ENCODE measurements at places on chromosomes 6 and 20.
A peak's percentile ranks its signal among the peaks of the same experiment; 100 is the strongest.

GRCh38 chr6:9346923-9347322 lies 911.6 kb upstream of the SLC35B3 start:
- no peak for DNase-seq

DNA sequence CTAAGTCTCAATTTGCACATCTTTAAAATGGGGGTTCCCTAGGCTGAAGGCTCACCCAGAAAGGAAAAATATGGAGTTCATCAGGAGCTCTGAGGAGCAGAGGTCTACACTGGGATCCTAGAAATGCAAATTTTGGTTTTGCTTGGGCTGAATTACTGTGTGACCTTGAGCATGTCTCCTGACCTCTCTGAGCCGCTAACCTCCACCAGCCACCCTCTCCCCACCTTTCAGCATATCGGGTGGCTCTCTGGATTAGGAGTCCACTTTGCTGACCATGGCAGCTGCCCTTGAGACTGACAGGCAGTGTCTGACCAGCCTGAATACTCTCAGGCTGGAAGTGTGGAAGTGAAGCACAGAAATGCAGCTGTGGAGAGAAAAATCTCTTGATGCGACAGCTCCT lies 165.9 kb upstream of the LRFN2 start:
- no peak for DNase-seq

- DNase-seq: no peak
These were observed 75.6 kb downstream of the NCOA3 start for GRCh38 chr20:47577314-47577713.

DNA sequence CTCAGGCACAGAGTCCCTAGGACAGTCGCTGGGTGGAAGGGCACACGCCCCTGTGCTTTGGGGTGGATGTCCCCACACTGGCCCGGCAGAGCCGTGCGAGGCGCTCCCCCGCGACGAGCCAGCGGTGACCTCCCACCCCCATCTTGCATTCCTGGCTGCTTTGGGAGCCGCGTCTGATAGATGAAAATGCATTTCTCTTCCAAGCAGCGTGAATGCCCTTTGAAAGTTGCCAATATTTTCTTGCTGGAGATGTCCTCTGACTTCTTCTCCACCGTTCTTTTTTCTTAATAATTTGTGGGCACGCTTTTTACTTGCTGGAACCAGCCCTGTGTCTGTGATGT lies 29.9 kb downstream of the COL20A1 start:
- DNase-seq: no peak

GRCh38 chr20:4569092-4569491 lies 152.6 kb upstream of the PRND start:
- no peak for DNase-seq

GRCh38 chr6:3348821-3349220 lies 90.1 kb downstream of the PSMG4 start:
- no peak for DNase-seq

DNA sequence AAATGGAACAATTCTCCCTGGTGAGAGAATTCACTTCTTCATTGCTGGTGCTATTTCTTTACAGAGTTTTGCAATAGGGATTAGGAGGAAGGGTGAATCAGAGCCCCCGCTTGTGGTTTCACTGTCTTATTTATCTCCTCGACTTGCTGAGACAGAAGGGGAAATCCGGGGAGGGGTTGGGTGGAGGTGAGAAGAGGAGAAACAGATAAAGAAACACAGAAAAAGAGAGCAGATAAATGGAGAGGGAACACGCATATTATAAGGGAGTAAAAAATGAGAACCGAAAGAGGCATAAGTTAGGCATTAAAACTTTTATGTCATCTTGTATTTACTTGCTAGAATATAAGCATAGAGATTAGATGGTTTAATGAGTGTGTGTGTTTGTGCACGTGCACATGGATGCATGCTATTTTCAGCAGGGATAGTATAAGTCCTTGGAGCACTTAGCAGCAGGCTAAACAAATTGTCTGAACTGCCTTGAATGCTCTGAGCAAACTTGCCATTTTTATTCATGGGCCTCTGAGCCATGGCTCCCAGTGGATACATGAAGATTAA lies 105.0 kb downstream of the OLIG3 start:
- DNase-seq: no peak

GRCh38 chr20:58393299-58393698 lies 4.3 kb downstream of the VAPB start:
- DNase-seq: no peak

DNA sequence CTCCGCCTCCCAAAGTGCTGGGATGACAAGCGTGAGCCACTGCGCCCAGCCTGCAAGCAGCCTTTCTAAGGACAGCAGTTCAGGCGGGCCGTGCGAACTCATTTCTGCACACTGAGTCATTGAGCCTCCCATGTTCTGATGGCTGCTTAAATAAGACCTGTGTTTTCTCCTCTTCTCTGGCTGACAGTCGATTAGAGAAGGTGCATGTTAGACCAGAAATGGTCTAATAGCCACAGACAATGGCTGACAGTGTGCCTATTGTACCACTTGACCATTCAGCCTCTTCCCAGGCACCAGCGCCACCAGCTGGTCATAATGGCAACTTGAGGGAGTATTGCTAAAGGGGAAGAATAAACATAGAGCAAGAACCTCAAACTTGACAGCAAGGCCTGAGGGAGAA lies 6.2 kb downstream of the CST11 start:
- DNase-seq: peak; percentile 58

GRCh38 chr20:60036746-60037499 lies 78.7 kb downstream of the CDH26 start:
- peak; percentile 55 for DNase-seq

GRCh38 chr20:62482146-62482809 lies 6.5 kb upstream of the GATA5 start:
- DNase-seq: no peak

DNA sequence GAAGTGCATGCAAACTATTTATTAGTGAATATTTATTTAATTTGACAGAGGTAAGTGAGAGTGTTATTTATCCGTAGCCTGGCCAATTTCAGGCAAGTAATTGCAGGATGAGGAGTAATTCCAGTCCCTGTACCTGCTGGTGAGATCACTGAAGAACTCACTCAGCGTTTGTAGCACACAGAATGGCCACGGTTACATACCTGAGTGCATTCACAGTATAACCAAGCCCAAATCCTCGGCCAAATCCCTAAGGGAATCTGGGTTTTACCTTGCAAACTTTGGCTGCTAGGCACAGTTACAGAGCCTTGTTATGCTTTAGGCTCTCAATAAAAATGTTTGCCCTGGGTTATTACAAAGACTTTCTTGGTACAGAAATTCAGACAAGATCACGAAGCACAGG lies 93.3 kb downstream of the KCNQ5 start:
- no peak for DNase-seq

DNA sequence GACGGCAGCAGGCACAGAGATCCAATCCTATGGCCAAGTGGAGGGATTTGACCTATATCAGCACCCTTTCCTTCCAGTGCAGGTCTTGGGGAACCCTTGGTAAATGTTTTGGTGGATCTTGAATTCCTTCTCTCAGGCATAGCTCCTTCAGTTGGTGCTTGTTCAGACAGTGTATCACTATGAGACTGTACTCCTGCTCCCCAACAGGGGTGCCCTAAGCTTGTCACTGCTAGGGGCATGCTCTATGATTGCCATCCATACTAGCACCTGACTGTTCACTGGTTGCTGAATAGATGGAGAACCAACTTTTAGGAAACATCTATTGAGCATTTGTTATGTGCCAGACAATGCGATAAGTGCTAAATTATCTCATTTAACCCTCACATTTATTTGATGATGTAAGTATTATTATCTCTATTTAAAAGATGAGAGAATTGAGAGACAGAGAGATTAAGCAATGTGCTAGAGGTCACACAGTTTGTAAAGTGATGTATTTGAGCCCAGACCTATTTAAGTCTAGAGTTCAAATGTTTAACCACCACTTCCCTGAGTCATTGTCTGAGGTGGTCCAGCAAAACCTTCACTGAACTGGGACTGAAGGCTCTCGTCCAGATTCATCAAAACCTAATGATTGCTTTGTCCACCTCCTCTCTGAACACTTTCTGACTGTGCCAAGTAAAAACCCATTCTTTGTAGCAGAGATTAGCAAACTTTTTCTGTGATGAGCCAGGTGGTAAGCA lies 34.3 kb downstream of the ADGRF1 start:
- no peak for DNase-seq

DNA sequence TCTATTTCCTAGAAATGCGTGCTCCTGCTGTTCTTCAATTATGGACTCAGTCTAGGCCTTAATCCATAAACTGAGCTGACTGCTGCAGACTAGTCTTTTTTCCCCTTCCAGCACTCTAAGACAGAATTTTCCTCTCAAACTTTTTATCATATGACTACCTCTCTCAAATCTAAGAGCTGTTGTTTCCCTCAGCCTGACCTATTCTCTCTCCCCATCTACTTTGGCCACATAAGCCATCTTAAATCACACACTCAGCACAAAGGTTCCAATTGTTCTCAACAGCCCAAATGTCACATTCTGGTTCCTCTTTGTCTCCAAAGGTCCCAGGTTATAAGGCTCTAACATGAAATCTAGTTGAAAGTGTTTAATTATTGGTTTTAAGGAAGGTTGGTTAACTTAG lies 85.2 kb downstream of the PRSS35 start:
- no peak for DNase-seq

GRCh38 chr6:105646391-105646867 lies 243.5 kb upstream of the PREP start:
- no peak for DNase-seq

GRCh38 chr6:34731393-34732060 lies 25.8 kb upstream of the SNRPC start:
- no peak for DNase-seq

DNA sequence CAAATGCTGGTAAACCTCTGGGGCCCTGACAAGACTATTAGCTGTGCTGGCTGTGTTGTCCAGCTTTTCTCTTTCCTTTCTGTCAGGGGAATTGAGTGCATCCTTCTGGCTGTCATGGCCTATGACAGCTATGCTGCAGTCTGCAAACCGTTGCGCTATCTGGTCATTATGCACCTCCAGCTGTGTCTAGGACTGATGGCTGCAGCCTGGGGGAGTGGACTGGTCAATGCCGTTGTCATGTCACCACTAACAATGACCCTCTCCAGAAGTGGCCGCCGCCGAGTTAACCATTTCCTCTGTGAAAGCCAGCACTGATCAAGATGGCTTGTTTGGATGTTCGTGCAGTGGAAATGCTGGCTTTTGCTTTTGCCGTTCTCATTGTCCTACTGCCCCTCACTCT lies 20.3 kb downstream of the OR2B6 start:
- no peak for DNase-seq

- DNase-seq: no peak
These were observed 20.4 kb upstream of the TMEM242 start for GRCh38 chr6:157343732-157344131.

DNA sequence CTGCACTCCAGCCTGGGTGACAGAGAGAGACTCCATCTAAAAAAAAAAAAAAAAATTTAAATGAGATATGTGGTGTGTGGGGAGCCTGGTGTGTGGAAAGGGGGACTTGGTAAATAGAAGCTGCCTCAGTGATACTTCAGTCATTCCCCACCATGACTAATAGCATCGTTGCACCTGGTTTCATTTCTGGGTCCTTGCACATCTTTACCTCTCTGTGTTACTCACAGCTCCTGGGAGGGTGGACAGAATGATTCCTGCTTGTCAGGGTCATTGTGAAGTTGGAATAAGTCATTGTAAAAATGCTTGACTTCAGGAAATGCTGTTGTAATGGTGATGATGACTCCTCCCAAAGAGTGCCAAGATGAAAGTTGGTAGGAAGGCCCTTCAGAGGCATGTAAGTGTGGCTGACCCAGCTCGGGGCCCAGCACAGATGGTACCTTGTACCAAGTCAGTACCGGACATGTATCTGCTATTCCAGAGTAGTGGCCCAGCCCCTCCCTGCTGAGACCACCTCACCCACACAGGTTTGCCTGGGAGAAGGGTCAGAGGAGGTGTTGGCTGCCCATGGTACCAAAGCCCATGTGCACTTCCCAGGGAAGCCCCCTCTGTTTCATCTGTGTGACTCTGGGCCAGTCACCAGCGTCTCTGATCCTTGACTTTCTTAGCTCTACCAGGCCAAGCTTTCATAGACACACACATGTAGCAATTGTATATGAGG lies 48.4 kb downstream of the PLAGL2 start:
- no peak for DNase-seq

DNA sequence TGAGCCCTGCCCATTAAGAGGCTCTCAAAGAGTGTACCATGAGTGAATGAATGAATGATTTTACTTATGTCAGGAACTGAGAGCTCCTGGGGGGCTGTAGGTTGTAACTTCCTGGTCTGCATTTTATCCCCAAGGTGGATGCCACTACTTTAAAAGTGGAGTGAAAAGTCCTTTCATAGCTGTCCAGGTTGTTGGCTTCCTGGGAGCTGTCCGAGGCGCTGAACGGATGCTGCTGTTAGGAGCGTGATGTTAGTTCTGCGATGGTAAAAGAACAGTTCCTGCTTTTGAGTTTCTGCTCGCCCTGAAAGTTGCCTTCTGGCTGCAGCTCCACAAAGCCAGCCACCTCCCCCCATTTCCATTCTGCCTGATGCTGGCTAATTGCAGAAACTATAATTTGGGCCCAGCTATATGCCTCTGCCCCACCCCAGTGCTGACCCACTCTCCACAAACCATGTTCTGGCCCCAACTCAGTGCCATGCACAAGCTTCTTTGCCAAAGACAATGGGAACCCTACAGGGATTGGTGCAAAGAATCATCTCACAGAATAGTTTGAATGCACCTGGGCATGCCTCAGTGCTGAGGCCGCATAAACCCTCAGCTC lies 330.9 kb upstream of the CDH4 start:
- no peak for DNase-seq

GRCh38 chr6:12200015-12200564 lies 90.1 kb upstream of the EDN1 start:
- no peak for DNase-seq

GRCh38 chr6:166105341-166106075 lies 62.1 kb downstream of the TBXT start:
- DNase-seq: no peak

GRCh38 chr6:33112148-33112547 lies 36.4 kb downstream of the HLA-DPB1 start:
- no peak for DNase-seq

GRCh38 chr6:136015531-136015930 lies 164.0 kb downstream of the PDE7B start:
- no peak for DNase-seq

- no peak for DNase-seq
These were observed 414.0 kb upstream of the OPRM1 start for GRCh38 chr6:153625089-153625488.

- DNase-seq: peak; percentile 86
These were observed 107.1 kb downstream of the CDYL start for GRCh38 chr6:4883298-4883697.

DNA sequence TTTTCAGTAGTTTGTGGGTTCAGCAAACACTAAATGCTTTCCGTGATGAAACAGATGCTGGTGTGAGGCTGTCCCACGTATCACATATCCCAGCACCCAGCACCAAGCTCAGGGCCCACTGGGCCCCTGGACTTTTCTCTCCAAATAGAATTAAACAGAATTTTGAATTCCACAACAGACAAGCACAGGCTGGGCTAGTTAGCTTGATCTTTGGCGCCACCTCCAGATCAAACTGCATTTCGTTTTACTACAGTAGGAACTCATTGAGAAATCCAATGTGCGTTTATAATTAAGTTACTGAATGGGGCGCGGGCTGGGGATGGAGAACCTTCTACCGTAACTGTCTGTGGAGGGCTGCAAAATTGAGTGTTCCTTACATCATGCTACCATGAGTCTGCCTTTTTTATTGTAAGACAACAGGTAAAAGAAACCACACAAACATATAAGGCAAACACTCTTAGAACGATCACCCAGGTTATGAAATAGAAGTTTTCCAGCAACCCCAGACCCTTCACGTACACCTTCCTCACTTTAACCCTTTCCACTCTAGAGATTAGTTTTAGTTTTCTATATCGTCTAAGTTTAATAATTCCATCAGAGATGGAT lies 107.8 kb downstream of the ZFP64 start:
- peak; percentile 56 for DNase-seq
